ENCODE measurements at places on chromosomes 16 and 17. TPM values are rescaled to one million over a fixed set of nuclear protein-coding genes. Genes with fewer than 3 reads are reported as not detected.

OTOP2 gene
- not detected for total RNA-seq

SEPTIN12 gene
- total RNA-seq: not detected

CCL22 gene
- total RNA-seq: not detected

NPIPA8 gene
- total RNA-seq: 0.31 TPM

ALOX15 gene
- total RNA-seq: 2.1 TPM

HOXB3 gene
- total RNA-seq: 93.7 TPM

KRTAP1-3 gene
- not detected for total RNA-seq

CCDC144A gene
- 0.60 TPM for total RNA-seq

EMP2 gene
- total RNA-seq: 57.9 TPM

SYNGR3 gene
- 2.5 TPM for total RNA-seq

WFIKKN1 gene
- total RNA-seq: 9.0 TPM

LPO gene
- not detected for total RNA-seq

ZPBP2 gene
- not detected for total RNA-seq

GNG13 gene
- total RNA-seq: not detected

HSD17B1 gene
- total RNA-seq: 2.7 TPM

SLC12A3 gene
- total RNA-seq: 4.2 TPM

EVPLL gene
- total RNA-seq: not detected

TSNAXIP1 gene
- 7.2 TPM for total RNA-seq

GH2 gene
- not detected for total RNA-seq

CCDC78 gene
- total RNA-seq: 3.9 TPM

PHKG2 gene
- 42.4 TPM for total RNA-seq

NPIPA3 gene
- not detected for total RNA-seq

SLC13A2 gene
- total RNA-seq: 8.7 TPM

TBC1D26 gene
- 0.45 TPM for total RNA-seq

RNF227 gene
- 3.8 TPM for total RNA-seq

ARRB2 gene
- total RNA-seq: 47.4 TPM

NXPH3 gene
- 0.45 TPM for total RNA-seq

SYT17 gene
- total RNA-seq: 10.7 TPM

TBC1D3C gene
- total RNA-seq: not detected

NPW gene
- total RNA-seq: 4.7 TPM

GLOD4 gene
- 99.4 TPM for total RNA-seq

PRSS36 gene
- 1.8 TPM for total RNA-seq

TMEM98 gene
- total RNA-seq: 161 TPM

KRT33A gene
- total RNA-seq: 0.24 TPM

OR1G1 gene
- total RNA-seq: not detected

LRRC37A3 gene
- 9.7 TPM for total RNA-seq

NRN1L gene
- 0.80 TPM for total RNA-seq

TMC7 gene
- 1.4 TPM for total RNA-seq

CD300LG gene
- total RNA-seq: not detected

CCL16 gene
- total RNA-seq: not detected

CNGB1 gene
- total RNA-seq: 2.3 TPM

TEX19 gene
- total RNA-seq: 0.14 TPM

RPH3AL gene
- total RNA-seq: 13.5 TPM

NTN1 gene
- total RNA-seq: 17.4 TPM

CD300E gene
- total RNA-seq: not detected

PDILT gene
- total RNA-seq: not detected

PITPNM3 gene
- total RNA-seq: 4.3 TPM

THAP11 gene
- 25.5 TPM for total RNA-seq
